ENCODE measurements at places on chromosomes 16 and 17.

GRCh38 chr17:1730326-1731193 is 6.1 kb downstream of the WDR81 start:
- H3K36me3 ChIP-seq = peaks cover 36% of the 10 kb centered on the region
- H3K4me3 ChIP-seq = no peak overlapping the region
- H3K4me1 ChIP-seq = peaks cover 29% of the 10 kb centered on the region
- no peak overlapping the region for H3K27ac ChIP-seq
- no peak for DNase-seq

DNA sequence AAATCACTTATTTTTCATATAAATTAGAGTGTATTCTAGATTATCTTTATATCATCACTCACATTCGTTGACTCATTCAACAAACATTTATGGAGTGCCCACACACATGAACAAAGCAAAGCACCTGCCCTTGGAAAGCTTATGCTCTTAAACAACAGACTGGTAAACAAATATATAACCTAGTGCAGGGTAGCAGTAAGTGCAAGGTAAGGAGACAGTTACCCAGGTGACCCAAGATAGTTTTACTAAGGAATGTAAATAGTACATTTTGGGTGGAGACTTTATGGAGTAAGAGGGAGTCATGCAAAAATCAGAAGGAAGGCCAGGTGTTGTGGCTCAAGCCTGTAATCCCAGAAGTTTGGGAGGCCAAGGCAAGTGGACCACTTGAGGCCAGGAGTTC is 40.4 kb upstream of the HELZ start:
- no peaks in the 10 kb centered on the region for H3K4me1 ChIP-seq
- no peak overlapping the region for H3K4me3 ChIP-seq
- no peaks in the 10 kb centered on the region for H3K36me3 ChIP-seq
- DNase-seq = no peak

GRCh38 chr16:77344341-77344740 is 90.5 kb downstream of the ADAMTS18 start:
- peaks cover 2% of the 10 kb centered on the region for H3K27me3 ChIP-seq
- no peaks in the 10 kb centered on the region for H3K36me3 ChIP-seq
- H3K4me1 ChIP-seq = no peaks in the 10 kb centered on the region
- DNase-seq = no peak

- no peaks in the 10 kb centered on the region for H3K4me1 ChIP-seq
- no peak overlapping the region for H3K4me3 ChIP-seq
- no peak overlapping the region for H3K27ac ChIP-seq
- no peaks in the 10 kb centered on the region for H3K36me3 ChIP-seq
These were observed 540.3 kb downstream of the KCNJ2 start for GRCh38 chr17:70709596-70709995.

GRCh38 chr17:65527857-65528591 is 33.4 kb downstream of the AXIN2 start:
- no peak overlapping the region for H3K4me3 ChIP-seq
- peaks cover 14% of the 10 kb centered on the region for H3K4me1 ChIP-seq
- no peak overlapping the region for H3K27ac ChIP-seq

DNA sequence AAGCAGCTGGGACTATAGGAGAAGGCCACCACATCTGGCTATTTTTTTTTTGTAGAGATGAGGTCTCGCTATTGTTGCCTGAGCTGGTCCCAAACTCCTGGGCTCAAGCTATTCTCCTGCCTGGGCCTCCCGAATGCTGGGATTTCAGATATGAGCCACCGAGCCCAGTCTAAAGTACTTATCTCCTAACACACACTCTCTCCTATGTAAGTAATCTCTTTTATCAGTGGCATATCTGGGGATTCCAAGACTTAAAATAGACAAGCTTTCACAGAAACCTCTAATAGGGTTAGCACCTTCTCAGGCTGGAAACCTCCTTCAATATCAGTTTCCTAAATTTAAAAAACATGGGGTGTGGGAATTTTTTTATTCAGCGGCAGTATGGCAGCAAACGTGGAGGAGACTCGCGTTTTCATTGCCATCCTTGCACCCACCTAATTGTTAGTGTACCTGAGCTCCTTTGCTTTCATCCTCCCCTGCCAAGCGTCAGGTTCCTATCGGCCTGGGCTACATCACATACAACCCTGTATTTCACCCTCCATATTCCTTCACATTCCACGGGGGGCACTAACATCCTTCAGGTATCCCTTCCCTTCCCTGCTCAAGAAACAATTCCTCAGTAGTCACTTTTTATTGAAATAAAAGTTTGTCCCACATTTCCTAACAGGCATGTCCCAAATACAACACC is 1.1 kb downstream of the EZH1 start:
- peaks cover 2% of the 10 kb centered on the region for H3K27me3 ChIP-seq
- no peak overlapping the region for H3K27ac ChIP-seq
- H3K4me3 ChIP-seq = peak overlapping the region; percentile 60
- no peak for DNase-seq

DNA sequence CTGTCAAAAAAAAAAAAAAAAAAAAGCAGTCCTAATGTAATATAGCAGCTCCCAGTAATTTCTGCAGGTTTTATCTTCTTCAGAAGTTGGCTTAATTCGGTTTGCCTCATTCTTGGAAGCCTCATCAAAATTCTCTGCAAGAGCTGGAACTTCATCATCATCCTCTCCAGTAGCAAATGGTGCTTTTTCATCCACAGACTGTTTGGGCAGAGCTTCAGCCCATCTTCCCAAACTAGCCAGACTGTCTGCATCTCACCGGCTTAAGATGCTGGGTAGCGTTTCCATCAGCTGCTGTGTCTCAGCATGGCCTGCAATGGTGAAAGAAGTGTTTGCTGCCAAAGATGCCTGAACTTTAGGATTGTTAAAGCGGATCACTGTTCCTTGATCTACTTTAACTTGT is 112.6 kb downstream of the AIPL1 start:
- no peaks in the 10 kb centered on the region for H3K4me1 ChIP-seq
- H3K4me3 ChIP-seq = no peak overlapping the region
- H3K27me3 ChIP-seq = peaks cover 6% of the 10 kb centered on the region
- H3K27ac ChIP-seq = no peak overlapping the region

DNA sequence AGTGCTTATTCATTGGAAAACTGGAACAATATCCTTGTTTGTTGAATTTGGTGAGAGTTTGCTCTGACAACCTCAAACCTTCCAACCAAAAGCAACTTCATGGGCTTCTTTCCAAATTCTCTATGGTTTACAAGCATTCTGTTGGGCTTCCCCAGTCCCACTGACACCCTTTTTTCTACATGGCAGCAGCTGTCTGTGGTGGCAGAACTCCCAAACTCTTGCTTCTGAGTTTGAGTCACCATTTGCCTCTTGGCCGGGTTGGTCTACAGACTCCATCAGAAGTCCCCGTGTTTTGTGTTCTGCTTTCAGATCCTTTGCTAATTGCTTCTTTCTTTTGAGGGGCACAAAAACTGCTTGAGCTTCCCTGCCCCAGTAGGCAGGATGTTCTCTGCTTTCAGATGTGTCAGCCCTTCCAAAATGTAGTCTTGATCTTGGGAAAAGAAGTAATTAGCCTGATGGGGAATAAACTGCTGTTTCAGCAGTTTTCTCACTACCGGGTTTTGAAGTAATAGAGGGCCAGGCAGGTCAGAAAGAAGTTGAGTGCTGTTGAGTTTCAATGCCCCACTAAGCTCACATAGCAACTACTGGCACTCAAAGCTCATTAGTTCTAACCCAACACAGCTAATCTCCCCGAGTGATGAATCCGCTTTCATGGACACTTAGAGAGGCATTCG is 80.7 kb downstream of the HS3ST3A1 start:
- no peak overlapping the region for H3K4me3 ChIP-seq
- no peak overlapping the region for H3K27ac ChIP-seq
- no peaks in the 10 kb centered on the region for H3K4me1 ChIP-seq
- H3K27me3 ChIP-seq = peaks cover 3% of the 10 kb centered on the region
- no peak for DNase-seq

- H3K27me3 ChIP-seq = no peaks in the 10 kb centered on the region
- DNase-seq = no peak
- no peak overlapping the region for H3K27ac ChIP-seq
- H3K36me3 ChIP-seq = no peaks in the 10 kb centered on the region
- H3K4me3 ChIP-seq = no peak overlapping the region
These were observed 15.0 kb downstream of the GAA start for GRCh38 chr17:80116276-80116920.

DNA sequence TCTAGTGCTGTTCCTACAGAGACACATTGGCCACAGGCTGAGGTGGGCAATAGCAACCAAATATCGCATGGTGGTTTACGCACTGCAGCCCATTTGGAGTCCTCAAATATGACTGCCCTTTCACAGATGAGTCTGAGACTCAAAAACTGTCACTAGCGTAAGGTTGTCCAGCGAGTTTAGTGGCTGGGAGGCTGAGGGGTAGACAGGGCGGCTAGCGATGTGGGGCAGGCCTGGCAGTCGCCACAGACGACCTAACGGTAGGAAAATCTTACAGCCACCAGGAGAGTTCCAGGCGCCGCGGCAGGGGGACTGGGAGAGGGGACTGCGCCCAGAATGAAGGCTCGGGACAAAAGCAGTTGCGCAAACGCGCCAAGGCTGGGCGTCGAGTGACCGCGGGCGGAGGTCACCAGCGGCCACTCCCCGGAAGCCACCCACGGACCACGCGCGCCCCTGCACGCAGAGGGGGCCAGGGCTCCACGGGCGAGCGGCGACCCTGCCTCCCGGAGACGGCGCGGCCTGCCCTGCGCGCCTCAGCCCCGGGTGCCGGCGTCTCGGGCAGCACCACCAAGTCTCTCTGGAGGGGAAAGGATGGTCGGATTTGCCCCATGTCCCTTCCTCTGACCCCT is 699 bp upstream of the MAP1LC3B start:
- H3K4me3 ChIP-seq = peak overlapping the region; percentile 55
- DNase-seq = no peak
- H3K27me3 ChIP-seq = no peaks in the 10 kb centered on the region
- peaks cover 50% of the 10 kb centered on the region for H3K4me1 ChIP-seq
- no peaks in the 10 kb centered on the region for H3K36me3 ChIP-seq

- H3K27ac ChIP-seq = no peak overlapping the region
- H3K4me3 ChIP-seq = no peak overlapping the region
- no peak for DNase-seq
- no peaks in the 10 kb centered on the region for H3K27me3 ChIP-seq
- H3K36me3 ChIP-seq = peaks cover 27% of the 10 kb centered on the region
- H3K4me1 ChIP-seq = no peaks in the 10 kb centered on the region
These were observed 97.5 kb downstream of the OR1D5 start for GRCh38 chr17:2965621-2966595.

DNA sequence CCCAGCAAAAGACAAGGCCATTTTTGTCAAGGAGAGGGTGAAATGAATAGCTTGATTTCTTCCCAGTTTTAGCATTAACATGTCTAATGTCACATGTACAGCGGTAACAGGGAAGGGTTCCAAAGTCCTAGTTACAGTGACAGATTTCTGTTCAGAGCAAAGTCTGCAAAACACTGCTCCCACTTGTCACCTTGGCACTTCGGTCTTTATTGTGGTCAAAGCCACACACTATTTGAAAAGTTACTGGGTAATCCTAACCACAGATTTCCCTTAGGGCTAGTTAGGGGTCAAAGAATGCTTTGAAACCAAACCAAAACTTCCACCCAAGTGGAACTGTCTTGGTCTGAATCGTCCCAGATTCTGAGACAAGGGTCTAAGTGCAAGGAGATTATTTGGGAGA is 455.6 kb downstream of the HS3ST3B1 start:
- H3K27me3 ChIP-seq = no peaks in the 10 kb centered on the region
- H3K4me1 ChIP-seq = peaks cover 2% of the 10 kb centered on the region
- DNase-seq = no peak
- H3K36me3 ChIP-seq = no peaks in the 10 kb centered on the region
- H3K27ac ChIP-seq = no peak overlapping the region
- no peak overlapping the region for H3K4me3 ChIP-seq

- no peaks in the 10 kb centered on the region for H3K4me1 ChIP-seq
- no peak overlapping the region for H3K4me3 ChIP-seq
- no peaks in the 10 kb centered on the region for H3K36me3 ChIP-seq
- no peaks in the 10 kb centered on the region for H3K27me3 ChIP-seq
- no peak overlapping the region for H3K27ac ChIP-seq
These were observed 12.4 kb downstream of the SGCA start for GRCh38 chr17:50177983-50178834.

- H3K36me3 ChIP-seq = no peaks in the 10 kb centered on the region
- H3K27me3 ChIP-seq = peaks cover 4% of the 10 kb centered on the region
- DNase-seq = no peak
- H3K4me3 ChIP-seq = no peak overlapping the region
These were observed 4.0 kb upstream of the CLEC10A start for GRCh38 chr17:7084088-7084487.

DNA sequence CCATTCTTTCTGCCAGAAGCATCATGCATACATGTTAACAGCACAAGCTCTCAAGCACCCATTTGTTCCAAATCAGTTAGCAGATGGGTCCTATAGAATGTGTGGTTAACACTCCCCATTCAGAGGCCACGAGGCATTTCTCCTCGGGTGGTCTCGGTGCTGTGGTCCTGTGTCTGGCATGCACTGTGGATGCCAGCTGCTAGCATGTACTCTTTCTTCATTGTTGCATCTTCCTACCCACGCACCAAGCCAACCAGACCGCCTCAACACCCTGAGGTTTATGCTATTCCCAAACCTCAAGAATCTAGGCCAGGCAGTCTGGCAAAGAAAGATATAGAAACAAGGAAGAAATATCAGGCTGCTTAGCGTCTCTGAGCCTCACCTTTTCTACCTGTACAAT is 27.8 kb upstream of the MRTFB start:
- no peak overlapping the region for H3K27ac ChIP-seq
- H3K4me1 ChIP-seq = no peaks in the 10 kb centered on the region
- no peaks in the 10 kb centered on the region for H3K27me3 ChIP-seq
- DNase-seq = no peak
- H3K36me3 ChIP-seq = no peaks in the 10 kb centered on the region

GRCh38 chr17:28193241-28193640 is 125.8 kb upstream of the TMEM97 start:
- peaks cover 14% of the 10 kb centered on the region for H3K36me3 ChIP-seq
- H3K27me3 ChIP-seq = no peaks in the 10 kb centered on the region
- no peak overlapping the region for H3K4me3 ChIP-seq
- DNase-seq = no peak
- no peaks in the 10 kb centered on the region for H3K4me1 ChIP-seq
- H3K27ac ChIP-seq = no peak overlapping the region

DNA sequence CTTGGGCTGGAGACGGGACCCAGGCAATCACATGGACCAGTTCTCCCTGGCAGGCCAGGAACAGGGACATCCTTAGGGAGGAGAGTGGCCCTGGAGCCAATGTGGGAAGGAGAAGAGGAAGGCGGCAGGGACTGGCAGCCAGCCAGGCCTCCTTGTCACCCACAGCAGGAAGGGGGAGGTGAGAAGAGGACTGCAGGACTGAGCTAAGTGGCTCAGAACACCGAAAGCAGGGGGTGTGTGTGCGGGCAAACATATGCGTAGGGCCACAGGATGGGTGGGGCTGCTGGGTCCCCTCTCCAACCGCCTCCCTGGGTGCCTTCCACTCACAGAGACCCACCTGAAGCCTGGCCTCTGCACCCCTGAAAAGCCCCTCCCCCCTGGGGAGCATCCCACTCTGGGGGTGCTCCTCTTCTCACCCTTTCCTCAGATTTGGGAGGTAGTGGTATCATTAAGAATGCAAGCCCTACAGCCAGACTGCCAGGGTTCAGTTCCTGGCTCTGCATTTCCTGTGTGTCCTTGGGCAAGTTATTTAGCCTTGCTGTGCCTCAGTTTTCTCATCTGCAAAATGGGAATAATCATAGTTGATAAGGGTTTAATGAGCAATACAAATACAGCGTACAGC is 8.1 kb downstream of the PNMT start:
- no peak overlapping the region for H3K4me3 ChIP-seq
- H3K4me1 ChIP-seq = peaks cover 43% of the 10 kb centered on the region
- no peak for DNase-seq

- no peak overlapping the region for H3K4me3 ChIP-seq
- no peaks in the 10 kb centered on the region for H3K36me3 ChIP-seq
- no peaks in the 10 kb centered on the region for H3K27me3 ChIP-seq
- no peak overlapping the region for H3K27ac ChIP-seq
These were observed 62.4 kb upstream of the FA2H start for GRCh38 chr16:74837056-74837455.

All from CD4-positive, CD25-positive, alpha-beta regulatory T cell (primary cell).